ENCODE measurements at places on chromosomes 16 and 17.

- no peak for DNase-seq
Measured at GRCh38 chr16:13441675-13442074, 478.3 kb upstream of the ERCC4 start.

DNA sequence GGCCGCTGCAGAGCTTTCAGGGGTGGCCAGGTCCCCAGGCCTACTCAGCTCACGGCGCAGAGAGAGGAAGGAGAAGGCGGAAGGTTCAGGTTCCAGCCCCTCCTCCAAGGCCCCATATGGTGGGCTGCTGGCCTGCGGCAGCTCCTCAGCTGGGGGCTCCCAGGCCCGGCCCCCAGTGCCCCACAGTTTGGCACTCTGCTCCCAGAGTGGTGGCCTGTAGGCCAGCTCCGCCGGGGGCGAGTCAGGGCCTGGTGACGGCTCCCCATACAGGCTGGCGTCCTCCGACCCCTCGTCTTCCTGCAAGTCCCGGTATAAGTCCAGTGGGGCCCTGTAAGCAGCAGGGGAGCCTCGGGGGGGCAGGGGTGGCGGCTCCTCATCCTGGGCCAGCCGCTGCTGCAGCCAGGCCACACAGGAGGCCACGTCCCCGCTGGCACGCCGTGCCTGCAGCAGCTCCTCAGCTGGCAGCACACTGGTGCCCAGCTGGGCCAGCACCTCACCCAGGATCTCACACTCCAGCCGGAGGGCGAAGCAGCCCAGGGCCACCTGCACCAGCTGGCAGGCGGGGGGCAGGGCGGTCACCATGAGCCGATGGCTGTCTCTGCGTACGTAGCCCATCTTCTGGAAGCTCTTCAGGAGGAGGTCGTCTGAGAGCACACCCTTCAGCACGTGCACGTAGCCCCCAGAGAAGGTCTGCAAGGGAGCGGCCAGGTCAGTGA lies 3.7 kb downstream of the SPATA2L start:
- no peak for DNase-seq

DNA sequence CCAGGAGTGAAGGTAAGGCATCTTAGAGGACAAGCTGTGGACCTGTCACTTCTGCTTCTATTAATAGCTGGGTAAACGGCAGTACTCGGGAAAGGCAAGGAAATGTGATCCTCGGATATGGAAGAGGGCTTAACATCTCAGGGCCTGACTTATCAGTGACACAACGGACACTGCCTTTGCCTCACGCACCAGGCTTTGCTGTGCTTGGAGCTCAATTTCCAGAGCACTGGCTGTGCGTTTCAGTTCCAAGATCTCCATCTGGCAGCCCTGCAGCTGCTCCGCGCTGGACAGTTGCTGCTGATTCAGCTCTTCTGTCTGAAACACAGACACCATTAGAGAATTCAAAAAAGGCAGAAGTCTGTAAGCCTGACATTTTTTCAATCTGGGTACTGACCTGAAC lies 3.5 kb downstream of the KRT40 start:
- DNase-seq, result no peak

GRCh38 chr17:65688307-65688706 lies 126.9 kb upstream of the AXIN2 start:
- no peak for DNase-seq

DNA sequence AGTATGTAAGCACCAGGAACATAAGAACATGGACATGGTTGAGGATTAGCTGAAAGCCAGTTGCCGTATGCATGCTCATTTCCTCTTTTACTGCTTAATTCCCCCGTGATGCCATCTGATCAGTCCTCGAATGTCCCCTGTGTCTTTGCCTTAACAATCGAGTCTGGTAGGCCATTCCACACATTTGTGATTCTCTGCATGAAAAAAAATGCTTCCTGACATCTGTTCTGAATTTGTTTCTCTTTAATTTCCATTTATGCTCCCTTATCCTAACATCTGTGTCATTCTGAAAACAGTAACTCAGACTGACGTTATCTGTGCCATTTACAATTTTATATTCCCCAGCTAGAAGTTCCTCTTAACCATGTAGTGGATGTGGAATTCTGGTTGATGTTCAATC lies 158.2 kb upstream of the TOX3 start:
- DNase-seq, result no peak

GRCh38 chr17:7136266-7136877 lies 21.8 kb upstream of the ASGR2 start:
- DNase-seq, result peak; percentile 78

DNA sequence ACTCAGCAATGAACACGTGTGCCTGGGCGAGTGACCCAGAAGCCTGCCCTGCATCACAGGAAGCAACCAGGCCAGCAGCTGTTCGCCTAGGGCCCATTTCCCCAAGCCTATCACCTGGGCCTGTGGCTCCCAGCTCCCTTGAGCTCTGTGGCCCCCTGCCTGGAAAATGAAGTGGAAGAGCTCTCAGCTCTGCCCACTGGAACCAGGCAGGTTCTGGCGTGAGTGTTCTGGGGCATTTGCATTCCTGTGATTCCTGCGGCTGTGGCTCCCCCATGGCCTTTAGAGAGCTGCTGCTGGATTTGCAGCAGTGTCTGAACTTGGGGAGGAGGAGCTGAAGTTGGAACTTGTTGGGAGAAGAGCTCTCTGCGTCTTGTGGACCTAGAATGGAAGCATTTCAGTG lies 22.8 kb downstream of the PGS1 start:
- DNase-seq, result no peak

GRCh38 chr16:21100447-21100846 lies 50.2 kb downstream of the DNAH3 start:
- DNase-seq, result no peak
